ENCODE measurements at places on chromosomes 3 and 15.

GRCh38 chr3:3107858-3108257 is 2.3 kb downstream of the IL5RA start:
- no peak for DNase-seq

- DNase-seq: no peak
These were observed 13.0 kb upstream of the SLC28A1 start for GRCh38 chr15:84871428-84871985.

- no peak for DNase-seq
These were observed 242.0 kb downstream of the SHQ1 start for GRCh38 chr3:72606005-72606800.

DNA sequence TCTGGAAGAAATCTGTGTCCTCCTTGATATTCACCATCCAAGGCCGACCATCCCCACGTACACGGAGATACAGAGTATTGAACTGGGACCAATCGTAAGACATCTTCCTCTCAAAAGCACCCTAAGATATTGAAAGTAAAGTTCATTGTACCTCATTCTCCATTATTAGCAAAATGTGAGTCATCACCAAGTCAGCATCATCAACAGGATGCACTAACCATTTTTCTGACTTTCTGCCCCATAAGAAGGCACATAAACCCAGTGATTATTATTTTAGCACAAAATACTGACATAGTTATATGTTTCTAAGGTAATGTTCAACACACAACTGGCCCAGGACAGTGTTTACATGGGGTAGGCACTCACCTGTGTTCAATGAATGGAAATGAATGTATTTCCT is 7.4 kb downstream of the NDUFAF1 start:
- no peak for DNase-seq

- no peak for DNase-seq
These were observed 500.1 kb downstream of the MFSD1 start for GRCh38 chr3:159301961-159302360.

- DNase-seq: no peak
These were observed 109.6 kb downstream of the ARRDC4 start for GRCh38 chr15:98070137-98070536.

DNA sequence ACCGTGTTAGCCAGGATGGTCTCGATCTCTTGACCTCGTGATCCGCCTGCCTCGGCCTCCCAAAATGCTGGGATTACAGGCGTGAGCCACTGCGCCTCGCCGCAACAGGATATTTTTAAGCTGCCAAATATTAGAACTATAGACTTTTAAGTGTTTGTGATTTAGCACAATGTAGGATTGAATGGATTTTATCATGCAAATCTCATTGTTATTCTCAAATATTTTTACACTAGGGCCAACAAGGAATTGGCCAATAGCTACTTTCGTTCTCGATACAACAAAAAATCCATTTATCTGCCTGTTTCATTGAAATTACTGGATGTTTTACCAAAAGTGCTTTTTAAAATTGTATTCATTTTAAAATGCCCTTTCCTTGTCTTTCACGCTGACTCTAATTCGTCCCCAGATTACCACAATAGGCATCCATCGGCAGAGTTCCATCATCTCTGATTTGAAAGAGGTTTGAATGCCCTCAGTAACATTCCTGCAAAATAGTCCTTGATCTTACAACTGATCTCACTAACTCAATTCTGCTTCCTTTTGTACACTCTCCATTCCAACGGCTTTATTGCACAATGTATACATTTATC is 99.6 kb upstream of the ROBO2 start:
- no peak for DNase-seq

DNA sequence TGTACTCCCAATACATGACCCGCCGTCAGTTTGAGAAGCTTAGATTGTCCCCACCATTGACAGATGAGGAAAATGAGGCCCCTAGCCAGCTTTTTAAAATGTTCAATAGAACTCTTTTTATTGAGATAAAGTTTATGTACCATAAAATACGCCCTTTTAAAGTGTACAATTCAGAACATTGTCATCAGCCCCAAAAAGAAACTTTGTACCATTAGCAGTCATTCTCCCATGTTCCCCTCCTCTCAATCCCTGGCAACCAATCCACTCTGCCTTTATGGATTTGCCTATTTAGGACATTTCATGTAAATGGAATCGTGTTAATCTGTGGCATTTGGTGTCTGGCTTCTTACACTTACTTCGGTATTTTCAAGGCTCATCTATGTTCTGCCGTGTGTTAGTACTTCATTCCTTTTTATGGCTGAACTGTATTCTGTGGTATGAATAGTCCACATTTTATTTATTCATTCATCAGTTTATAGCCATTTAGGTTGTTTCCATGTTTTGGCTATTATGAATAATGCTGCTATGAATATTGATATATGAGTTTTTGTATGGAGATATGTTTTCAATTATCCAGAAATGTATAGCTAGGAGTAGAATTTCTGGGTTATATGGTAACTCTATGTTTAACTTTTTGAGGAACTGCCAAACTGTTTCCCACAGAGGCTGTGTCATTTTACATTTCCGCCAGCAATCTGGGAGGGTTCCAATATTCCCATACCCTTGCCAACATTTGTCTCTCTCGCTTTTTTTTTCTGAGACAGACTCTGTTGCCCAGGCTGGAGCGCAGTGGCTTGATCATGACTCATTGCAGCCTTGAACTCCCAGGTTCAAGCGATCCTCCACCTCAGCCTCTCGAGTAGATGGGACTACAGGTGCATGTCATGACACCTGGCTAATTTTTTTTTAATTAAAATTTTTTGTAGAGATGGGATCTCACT is 15.3 kb upstream of the PTPN23 start:
- DNase-seq: no peak

DNA sequence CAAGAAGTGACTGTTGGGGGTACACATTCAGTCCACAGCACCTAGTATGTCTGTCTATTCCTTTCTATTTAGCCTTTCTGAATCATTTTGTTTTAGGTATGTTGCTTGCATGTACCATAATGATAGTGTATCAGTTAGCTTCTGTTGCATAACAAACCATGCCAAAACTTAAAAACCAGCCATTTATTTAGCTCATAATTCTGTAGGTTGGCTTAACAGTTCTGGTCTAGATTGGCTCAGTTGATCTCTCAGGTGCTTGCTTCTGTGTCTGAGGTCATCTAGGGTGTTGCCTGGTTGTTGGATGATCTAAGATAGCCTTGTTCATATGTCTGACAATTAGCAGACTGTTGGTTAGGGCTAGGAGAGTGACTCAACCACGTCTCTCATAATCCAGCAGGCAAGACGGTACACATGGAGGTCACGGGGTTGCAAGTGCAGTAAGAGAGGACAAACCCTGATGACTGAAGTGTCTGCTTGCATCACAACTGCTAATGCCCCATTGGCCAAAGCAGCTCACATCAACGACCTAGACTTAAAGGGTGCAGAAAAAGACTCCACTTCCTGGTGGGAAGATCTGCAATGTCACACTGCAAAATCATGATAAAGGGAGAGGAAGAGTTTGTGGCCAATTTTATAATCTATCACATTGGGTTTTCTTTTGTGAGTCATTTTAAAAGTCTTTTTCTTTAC is 6.8 kb upstream of the PDCD6IP start:
- DNase-seq: no peak

DNA sequence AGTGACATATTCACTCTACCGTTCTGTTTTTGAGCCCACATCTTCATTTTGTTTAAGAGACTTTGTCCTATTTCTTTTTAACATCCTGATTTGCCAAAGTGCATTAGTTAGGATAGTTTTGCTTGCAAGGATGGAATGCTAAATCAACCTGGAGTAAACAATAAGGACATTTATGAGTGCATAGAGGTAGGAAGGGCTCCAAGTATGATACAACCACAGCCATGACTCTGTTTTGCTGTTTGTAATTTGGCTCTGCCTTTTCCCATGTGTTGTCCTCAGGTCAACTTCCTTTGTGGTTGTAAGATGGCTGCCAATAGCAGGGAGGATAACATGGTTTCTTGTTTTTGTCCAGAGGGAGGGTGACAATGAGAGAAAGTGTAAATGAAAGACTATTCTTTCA is 66.4 kb upstream of the GOLIM4 start:
- no peak for DNase-seq

DNA sequence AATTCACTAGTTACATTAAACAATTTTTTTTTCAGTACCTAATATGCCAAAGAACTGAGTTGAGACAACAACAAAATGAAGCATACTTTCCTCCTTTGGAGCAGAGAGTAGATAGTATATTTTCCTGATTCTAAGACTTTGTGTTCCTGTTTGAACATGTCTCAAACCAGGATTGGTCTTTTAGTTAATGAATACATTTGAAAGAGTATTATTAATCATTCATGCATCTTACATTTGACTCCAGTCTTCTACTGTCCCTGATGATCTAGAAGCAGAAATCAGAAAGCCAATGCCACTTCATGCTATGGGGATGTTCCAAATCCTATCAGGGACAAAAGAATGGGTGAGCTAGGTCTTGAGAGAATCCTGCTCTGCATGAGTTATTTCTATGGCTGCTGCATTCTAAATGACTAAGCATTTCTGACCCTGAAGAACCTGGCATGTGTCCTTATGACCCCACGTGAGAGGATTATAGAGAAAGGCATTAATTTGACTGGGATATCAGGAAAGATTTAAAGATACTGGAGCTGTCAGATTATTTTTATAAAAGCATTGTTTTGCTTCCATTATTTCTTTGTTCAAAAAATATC is 32.9 kb upstream of the MBNL1 start:
- no peak for DNase-seq
